ENCODE measurements at places on chromosomes 6 and 20.

GRCh38 chr20:36768768-36769430 is 4.7 kb downstream of the DSN1 start:
- DNase-seq: no peak

DNA sequence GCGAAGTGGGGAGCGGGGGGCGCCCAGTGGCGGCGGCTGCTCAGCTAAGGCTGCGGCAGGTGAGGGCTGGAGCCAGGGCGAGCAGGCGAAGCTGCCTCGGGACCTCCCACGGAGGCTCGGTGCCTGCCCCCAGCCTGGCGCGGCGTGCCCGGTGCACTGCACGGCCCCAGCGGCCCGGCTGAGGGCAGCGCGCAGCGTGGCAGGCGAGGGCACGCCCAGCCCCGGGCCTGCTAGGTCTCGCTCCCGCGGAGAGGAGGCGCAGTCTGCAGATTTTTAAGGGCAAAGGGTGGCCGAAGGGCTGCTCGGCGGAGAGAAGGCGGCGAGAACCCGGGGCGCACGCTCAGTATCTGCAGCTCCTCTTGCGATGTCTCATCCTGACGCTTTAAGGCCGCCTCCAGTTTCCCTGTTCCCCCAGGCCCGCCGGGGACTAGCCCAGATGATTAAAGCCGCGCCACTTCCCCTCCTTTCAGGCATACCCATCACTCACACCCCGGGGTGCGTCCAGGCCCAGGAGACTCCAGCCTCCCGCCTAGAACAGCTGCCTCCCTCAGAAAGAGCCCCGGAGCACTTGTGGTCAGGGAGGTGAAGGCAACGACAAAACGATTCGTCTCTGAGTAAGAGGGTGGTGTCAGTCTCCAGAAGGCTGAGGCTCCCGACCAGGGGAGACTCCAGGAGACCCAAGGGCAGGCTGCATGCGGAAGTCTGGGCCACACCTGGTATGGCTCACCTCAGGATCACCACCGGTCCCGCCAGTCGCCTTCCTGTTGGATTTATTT is at the start of gene FERMT1:
FERMT1 (minus strand) TSS at position 158 of the 776 bp plus-strand sequence. CDS start 3,476 bp downstream, outside the sequence.
- DNase-seq: peak; percentile 82

DNA sequence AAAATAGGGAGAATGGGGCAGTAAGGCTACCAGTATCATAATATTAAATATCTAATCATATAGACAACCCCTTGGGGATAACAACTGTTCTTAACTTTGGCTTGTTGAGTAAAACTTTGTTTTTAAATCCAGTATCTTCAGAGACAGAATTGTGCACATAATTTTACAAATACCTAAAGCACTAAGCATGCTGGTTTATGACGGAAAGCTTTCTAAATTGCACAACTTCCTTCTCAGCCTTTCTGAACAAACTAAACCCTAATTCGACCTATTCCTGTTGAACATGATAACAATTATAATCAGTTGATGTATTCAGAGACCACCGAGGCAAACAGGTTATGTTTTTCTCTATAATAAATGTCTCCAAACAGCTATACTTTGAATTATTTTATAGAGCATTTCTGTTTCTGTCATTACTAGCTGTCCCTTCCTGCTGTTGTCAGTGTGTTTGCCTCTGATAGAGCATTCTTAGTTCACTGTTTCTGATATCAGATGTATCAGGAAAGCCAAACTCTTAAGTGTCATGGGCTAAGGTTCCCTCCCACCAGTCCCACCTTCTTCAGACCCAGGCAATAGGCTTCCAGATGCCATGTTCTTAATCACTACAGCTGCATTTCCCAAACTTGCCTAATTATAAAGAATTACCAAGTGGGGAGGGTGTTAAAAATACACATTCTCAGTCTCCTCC is 8.7 kb downstream of the ZHX3 start:
- DNase-seq: no peak

DNA sequence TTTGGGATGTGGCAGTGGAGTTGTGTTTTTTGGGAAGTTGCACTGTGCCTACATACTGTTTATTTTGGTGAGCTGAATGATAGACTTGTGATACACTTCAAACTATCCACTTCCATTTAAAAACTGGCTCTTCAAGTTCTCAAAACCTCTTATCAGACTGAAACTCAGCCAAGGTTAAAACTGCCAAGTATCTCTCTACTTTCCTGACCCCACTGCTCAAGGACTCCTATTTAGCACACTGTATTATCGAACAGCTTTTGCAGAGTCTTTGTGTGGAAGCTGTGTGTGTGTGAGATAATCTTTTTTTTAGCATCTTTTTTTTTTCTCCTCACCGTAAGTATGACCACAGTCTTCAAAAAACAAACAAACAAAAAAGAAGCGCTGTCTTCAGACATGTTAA is 21.1 kb downstream of the STX11 start:
- no peak for DNase-seq

GRCh38 chr6:158597565-158597964 is 37.7 kb downstream of the TMEM181 start:
- DNase-seq: no peak

DNA sequence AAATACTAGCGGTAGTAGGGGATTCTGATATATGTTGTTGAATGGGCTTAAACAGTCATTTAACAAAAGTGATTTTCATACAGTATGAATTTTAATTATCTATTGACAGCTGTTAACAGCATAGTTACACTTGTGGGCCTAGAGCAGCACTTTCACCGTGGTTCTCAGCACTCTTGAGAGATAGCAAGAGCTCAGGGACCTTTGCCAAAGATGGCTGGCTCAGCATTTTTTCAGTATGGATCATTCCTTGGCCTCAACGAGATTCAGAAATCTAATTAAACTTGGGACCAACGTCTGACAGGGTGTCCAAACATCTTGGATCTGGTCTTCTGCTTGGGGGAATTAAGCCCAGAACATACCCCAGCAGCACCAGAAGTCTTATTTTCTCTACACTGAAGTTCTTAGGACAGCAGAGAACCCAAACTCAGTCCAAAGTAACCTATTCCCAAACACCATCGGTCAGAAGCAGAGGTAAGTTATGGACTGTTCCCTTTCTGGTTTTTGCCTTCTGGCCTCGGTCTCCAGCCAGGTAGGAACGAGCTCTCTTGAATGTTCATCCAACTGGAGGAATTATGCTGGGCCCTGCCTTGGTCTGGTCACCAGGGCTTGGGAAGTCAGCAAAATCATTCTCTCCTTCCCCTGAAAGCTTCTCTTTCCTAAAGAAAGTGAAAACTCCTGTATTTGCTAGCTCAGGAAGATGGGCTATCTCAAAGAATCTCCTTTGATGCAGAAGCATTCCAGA is 25.7 kb downstream of the PRPH2 start:
- DNase-seq: no peak

GRCh38 chr6:31572041-31572911 is at the start of gene LTA:
Gene LTA, plus strand, starts transcription at chr6:31572289. Its CDS starts 454 bp downstream, at chr6:31572743.
- no peak for DNase-seq

DNA sequence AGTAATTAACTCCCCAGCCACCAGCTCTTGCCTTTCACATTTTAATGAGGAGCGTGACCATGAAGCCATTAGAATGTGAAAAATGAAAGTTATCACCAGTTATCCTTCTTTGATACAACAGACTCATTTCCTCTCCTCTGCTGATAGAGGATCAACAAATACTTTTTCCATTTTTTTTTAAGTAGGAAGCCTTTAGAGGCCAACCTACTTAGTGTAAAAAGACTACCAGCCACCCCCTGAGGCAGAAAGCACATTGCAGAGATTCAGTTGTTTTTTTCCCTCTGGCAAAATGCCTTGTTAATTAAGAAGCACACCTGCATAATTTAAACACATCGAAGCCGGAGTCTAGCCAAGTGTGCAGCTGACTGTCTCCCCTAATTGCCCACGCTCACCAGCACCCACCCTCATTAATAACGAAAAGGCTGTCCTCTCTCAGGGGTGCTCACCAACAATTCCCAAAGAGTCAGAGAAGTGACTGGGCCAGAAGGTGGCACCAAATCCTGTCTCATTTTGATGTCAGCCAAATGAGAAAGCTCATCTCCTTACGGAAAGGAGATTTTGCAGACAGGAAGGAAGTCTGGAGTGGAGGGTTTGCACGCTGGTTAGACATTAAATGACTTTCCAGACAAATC is 60.9 kb upstream of the MC3R start:
- DNase-seq: no peak

DNA sequence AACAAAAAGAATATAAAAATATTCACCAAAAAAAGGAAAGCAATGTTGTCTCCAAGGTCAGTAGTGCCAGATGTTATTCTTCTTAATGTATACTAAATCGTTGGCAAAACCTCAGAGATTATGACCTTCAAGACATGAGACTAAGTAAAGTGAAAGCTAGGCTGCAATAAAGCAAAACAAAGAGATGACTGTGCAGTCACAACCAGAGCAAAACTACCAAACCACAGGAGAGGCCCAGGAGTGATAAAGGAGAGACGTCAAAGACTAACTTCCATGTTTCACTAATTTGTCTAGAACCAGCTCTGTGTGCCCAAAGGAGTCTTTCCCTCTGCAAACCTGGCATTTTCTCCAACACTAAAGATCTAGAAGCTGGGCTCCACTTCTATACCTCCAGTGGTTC is 155.9 kb upstream of the POU3F2 start:
- DNase-seq: no peak

DNA sequence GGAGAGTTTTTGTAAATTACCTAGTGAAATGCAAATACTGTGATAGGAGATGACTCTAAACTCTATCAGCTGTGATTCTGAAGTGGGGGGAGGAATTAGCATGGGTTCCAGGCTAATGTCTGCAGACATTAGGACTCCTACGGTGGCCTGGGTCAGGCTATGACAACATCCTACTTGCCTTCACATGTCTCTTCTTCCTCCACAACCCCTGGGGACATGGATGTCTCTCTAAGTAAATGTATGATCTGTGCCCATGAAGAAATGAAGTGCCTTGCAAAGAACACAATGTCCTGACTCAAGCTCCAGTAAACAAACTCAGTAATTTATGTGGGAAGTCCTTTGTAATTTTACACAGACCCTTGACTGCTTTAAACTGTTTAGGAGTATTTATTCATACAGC is 165.8 kb upstream of the EEF1E1 start:
- DNase-seq: no peak

DNA sequence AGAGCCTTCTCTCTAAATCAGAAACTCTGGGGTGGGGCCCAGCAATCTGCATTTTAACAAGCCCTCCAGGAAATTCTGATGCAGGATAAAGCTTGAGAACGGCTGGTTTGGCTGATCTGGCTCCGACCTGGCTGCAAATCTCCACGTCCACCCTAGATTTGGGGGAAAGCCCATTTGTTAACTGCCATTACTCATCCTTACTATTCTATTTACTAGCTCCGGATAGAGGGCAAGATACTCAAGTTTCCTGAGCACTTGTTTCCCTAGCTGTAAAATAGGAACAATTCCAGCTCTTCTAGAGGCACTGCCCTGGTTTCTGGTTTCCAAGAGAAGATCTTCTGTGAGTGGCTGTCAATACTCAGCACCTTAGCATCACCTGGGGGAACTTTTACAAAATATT is 44.4 kb downstream of the DAAM2 start:
- DNase-seq: no peak

DNA sequence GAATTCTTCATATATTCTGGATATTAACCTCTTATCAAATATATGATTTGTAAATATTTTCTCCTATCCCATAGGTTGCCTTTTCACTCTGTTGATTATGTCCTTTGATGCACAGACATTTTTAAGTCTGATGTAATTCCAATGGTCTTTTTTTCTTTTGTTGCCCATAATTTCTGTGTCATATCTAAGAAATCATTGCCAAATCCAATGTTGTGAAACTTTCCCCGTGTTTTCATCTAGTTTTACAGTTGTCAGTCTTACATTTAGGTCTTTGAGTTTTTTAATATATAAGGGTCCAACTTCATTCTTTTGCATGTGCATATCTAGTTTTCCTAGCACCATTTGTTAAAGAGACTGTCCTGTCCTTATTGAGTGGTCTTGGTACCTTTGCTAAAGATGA is 111.5 kb downstream of the SESN1 start:
- no peak for DNase-seq

DNA sequence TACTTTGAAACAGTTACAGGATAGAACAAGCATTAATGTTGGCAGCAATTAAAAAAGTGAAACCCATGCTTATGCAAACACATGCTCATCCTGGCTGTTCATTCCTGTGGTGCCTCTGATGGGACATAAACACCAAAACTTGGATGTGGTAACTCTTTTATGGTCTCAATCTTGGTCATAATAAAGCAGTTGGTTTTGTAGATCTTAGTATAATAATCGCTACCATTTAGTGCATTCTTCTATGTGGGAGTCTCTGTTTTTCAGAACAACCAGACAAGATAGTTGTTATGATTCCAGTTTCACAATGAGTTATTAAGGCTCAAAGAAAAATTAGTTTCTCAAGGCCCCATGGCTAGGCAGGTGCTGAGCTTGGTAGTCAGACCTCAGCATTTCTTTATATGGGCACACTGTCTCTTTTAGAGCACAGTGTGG is 184.0 kb downstream of the UTRN start:
- no peak for DNase-seq

DNA sequence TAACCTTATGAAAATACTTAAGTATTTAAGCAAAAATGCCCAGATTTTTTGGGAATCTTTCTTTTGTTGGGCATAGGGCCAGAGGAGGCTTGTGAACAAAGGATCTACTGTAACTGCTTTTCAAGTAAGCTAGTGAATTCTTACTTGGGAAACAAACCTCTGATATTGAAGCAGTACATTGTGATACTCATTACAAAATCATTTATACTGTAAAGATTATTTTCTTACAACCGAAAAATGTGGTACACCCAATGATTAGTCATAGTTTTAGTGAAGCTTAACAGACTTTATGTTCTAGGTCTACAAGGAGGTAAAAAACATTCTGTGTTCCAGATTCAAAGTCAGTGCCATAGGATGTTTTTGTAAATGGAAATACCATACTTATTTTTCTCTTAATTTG is 272.9 kb upstream of the KCNQ5 start:
- DNase-seq: no peak

- DNase-seq: no peak
Observed at GRCh38 chr6:156804402-156804801, 27.2 kb downstream of the ARID1B start.

- no peak for DNase-seq
Observed at GRCh38 chr20:757506-757905, 10.8 kb downstream of the SLC52A3 start.

- no peak for DNase-seq
Observed at GRCh38 chr6:142612956-142613355, 311.1 kb downstream of the ADGRG6 start.

All from HuH-7.5 (cell line).